Erythroblast (primary cell): ENCODE measurements at places on chromosomes 6 and 20.
A peak's percentile ranks its signal among the peaks of the same experiment; 100 is the strongest.

DNA sequence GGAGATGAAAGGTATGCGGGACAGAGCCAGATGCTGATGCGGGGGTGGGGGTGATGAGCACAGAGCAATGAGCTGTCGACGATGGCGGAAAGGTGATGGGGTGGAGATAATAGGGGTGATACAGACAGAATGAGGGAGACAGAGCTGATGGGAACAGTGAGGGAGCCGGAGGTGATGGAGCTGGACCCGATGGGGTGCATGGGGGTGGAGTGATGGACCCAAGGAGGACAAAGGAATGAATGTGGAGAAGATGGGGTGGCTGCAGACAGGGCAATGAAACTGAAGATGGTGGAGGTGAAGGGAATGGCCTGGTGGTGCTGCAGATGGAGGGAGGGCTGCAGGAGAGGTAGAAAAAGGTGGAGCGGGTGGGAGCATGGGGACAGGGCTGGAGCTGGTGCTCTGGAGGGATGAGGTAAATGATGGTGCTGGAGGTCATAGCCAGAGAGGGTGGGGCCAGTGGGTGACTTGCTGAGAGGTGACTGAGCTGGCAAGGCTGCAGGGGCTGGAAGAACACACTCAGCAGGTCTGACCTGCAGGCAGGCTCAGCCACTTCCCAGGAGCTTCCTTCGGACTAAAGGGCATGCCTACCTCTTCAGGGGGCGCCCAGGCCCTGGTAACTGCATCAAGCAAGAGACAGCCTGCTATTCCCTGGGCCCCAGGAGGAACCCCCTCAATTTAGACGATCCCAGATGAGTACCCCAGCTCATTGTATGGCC, 6.0 kb upstream of the FOXS1 start:
- DNase-seq: no peak

- peak; percentile 63 for DNase-seq
Measured at GRCh38 chr20:3890398-3890751, 1.2 kb downstream of the PANK2 start.

- DNase-seq: no peak
Measured at GRCh38 chr6:40343318-40343876, 243.8 kb downstream of the LRFN2 start.

DNA sequence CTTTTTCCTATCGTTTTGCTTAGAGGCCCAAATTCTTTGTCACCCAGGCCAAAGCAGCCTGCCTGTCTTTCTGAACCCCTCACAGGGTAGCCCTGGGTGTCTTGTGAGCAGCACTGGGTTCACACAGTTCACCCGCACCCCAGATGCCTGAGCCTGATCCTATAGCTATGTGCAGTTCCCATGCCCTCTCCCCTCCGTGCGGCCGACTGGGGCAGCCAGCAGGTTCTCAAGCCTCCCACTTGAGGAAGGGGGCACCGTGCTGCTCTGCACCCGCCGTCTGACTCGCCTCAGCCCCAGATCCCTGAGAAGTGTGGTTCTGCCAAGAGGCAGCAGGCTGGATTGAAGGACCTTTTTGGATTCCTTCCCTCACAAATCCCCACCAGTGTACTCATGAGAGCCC, 89.0 kb downstream of the PSMB1 start:
- DNase-seq: no peak

- peak; percentile 14 for DNase-seq
Measured at GRCh38 chr20:49052334-49052733, 6.2 kb downstream of the CSE1L start.

GRCh38 chr20:41483553-41483930, 116.9 kb upstream of the EMILIN3 start:
- no peak for DNase-seq

- DNase-seq: no peak
Measured at GRCh38 chr6:141744971-141745370, 387.8 kb upstream of the GJE1 start.

GRCh38 chr6:147067184-147067583, 137.0 kb upstream of the STXBP5 start:
- no peak for DNase-seq

DNA sequence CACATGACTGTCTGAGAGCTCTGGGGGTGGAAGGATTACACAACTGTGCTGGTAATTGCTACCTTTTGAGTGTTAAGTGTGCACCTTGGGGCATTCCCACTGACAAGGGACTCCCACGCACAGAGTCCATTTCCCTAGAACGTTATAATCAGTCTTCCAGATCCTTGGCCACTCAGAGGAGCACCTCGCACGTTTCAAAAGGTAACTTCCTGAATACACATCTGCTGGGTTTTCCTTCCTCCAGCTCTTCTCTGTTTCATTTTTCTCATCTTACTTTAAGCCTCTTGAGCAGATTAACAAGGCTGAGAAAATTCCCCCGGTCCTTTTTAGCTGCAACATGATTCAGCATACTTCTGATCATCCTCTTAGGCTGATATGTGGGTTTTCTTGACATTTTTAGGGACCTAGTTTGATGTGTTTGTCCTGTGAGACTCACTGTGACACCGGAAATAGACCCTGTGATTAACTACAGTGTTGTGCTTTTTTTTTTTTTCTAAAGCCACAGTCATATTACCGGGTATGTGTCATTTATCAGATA, 98.4 kb upstream of the DUSP22 start:
- DNase-seq: no peak

- no peak for DNase-seq
Measured at GRCh38 chr20:24370911-24371695, 98.3 kb upstream of the SYNDIG1 start.

- DNase-seq: no peak
Measured at GRCh38 chr20:38880952-38881735, 45.1 kb upstream of the FAM83D start.

- DNase-seq: no peak
Measured at GRCh38 chr6:116881236-116881635, 4.2 kb downstream of the RFX6 start.

- peak; percentile 47 for DNase-seq
Measured at GRCh38 chr20:21303872-21304586, 898 bp downstream of the XRN2 start.

- no peak for DNase-seq
Measured at GRCh38 chr20:33984182-33984719, 9.5 kb upstream of the RALY start.
